ENCODE measurements at places on chromosomes 7 and 10.

DNA sequence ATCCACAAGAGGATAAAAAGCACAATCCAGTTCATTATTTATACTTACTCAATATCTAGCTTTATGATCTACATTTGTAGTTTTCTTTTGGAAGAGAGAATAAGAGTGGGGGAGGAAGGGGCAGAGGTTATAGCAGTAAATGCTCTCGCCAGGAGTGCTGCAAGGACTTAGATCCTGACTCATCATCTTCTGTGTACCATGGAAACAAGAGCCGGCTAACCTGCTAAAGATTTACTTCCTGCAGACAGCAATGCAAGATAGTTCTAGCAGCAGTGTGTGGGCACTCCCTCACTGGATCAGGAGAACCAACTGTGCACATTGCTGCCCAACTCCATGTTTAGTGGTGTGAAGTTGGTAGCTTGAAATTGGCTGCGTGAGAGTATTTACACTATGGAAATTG lies 47.7 kb upstream of the TRIL start:
- peak; percentile 56 for DNase-seq

DNA sequence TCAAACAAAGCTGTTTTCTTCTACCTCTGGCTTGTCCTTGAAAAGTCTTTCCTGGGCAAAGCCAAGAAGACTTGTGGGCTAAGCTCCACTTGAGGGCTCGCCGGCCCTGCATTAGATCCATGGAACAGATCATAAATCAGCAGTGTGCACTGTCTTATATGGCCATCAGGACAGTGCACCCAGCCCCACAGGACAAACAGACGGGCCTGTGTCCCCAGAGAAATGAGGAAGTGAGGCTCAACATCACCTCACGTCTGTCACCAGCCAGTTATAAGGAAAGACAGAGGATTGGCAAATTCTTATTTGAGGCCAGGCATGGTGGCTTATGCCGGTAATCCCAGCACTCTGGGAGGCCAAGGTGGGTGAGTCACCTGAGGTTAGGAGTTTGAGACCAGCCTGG lies 12.3 kb upstream of the IFT22 start:
- no peak for DNase-seq

- no peak for DNase-seq
Observed at GRCh38 chr10:78800006-78800405, 268.8 kb upstream of the ZMIZ1 start.

DNA sequence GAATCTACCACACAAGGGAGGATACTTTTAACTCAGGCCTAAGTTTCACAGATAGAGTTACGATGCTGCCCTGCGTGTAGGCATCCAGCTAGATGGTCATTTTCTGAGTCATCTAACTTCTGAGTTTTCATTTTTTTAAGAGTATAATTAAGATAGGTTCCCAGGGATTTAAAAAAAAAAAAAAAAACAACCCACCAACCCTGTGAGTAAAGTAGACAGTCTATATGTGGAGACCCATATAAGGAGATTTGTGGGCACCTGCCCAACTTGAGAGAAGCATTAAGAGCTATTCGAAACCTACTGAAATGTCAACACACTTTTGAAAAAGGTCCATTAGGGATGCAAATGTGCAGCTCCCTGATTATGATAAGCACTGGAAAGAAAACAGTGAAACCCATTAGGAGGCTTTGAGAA lies 257.3 kb downstream of the TRIL start:
- DNase-seq, result no peak

- no peak for DNase-seq
Observed at GRCh38 chr10:129604333-129605032, 137.4 kb downstream of the MGMT start.

DNA sequence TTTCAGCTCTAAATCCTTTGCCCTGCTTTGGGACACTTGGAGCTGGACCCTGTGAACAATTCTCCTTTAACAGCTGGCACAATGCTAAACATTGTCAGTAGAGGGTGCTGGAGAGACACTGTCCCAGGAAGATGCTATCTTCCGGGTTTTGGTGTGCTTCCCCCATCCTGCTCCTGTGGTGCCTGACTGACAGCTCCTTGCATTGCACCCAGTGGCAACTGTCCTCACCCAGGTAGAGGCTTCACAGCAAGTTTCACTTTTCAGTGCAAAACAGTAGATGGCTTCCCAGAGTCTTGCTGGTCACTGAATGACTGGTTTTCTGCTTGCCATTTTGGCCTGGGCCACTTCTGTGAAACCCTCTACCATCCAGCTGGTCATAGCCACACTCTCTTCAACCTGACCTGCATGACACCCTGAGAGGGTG lies 77.3 kb downstream of the CDC14C start:
- DNase-seq, result peak; percentile 77

GRCh38 chr10:132609211-132609610 lies 71.6 kb downstream of the INPP5A start:
- no peak for DNase-seq

DNA sequence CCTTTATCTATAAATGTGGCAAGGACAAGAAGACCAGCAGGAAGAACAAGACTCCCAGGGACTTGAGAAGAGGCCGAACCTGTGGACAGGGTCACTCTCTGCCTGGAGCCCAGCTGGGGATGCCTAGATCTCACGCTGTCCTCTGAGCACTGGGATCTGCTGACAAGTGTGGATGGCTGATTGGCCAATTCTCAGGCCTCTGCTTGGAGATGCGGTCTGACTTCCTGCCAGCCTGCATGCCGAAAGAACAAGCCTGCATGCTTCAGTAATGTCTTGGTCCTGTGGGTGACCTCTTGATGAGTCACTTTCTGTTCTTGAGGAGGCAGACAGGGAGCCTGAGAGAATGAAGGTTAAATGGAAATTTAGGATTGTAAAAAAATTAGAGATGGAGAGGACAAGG lies 84.7 kb downstream of the TMEM178B start:
- DNase-seq, result peak; percentile 88

DNA sequence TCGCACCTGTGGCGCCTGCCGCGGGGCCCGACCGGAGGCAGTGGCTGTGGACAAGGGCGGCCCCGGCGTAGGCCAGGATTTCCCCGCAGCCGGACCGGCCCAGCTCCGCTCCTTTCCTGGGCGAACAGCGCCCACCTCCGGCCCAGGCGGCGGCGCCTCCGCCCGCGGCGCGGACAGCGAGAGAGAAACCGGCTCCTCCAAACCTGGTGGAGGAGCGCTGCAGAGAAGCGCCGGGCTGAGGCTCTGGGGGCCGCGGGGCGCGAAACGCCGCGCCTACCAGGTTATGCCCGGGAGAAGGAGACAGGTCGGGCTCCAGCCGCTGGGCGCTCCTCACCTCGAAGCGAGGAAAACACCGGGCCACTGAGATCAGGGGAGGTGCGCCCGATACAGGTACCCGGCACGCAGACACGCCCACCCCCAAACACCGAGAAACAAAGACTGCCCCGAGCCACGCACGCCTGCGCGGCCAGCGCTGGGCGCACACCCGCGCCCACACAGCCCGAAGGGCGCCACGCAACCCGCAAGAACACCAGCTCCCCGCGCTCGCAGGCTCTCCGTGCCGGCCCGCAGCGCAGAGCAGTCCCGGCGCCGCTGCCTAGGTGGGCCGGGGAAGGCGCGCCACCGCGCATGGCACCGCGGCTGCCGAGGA lies 3.3 kb downstream of the GRID1 start:
- DNase-seq, result no peak

DNA sequence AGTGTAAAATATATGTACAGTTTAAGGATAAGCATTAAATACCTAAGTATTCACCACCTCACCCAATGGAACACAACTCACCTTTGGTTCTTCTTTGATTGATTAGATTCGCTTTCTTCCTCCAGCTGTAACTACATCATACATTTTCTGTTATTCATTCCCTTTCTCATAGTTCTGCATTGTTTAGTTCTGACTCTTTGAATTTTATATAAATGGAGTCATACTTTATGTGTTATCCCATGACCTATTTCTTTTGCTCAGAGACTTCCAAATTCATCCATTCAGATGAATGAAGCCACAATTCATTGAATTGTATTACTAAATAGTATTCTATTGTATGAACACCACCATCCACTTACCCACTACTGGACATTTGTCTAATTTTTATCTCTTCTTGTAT lies 12.3 kb downstream of the THNSL1 start:
- DNase-seq, result no peak
